Stimulated activated CD4-positive, alpha-beta T cell treated with anti-CD3 and anti-CD28 coated beads, Interleukin-12 subunit alpha, Interleukin-12 subunit beta, amount 100 ng/mL, for 48 hours (primary cell): ENCODE measurements at places on chromosomes 4 and X.

- DNase-seq, result no peak
Observed at GRCh38 chr4:130029442-130029841, 933.5 kb downstream of the C4orf33 start.

GRCh38 chr4:94939791-94940519 is 182.2 kb downstream of the BMPR1B start:
- DNase-seq, result no peak

DNA sequence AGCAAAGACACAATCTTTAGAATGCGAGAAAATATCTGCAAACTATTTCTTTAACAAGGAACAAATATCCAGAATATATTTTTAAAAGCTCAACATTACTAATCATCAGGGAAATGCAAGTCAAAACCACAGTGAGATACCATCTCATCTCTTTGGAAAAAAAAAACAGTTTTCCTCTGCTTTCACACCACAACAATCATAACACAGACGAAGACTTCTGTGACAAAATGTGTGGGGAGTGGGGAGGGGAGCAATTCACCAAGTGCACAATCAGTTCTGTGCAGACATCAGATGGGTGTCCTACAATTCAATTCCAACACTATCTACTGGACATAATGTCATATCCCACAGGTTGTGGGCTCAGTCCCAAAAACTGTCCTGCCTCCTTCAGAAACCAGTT is 293.2 kb upstream of the SLC7A11 start:
- DNase-seq, result no peak

DNA sequence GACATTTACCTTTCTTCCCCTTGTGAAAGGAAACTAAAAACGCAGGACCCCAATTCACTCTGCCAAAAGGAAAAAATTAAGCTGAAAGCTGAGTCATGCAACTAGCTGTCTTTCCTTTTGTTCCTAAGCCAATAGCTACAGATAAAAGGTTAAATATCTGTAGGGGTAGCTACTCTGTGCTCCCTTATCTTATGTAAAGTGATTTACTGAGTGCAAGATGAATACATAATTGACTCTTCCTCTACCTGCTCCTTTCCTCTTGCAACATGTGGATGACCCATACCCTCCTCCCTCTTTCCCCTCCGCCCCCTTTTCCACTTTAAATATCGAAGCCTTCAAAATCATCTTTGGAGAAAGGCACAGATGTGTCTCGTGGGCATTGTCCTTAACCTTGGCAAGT is 68.0 kb upstream of the ZNF157 start:
- no peak for DNase-seq

- peak; percentile 33 for DNase-seq
Observed at GRCh38 chr4:83217721-83218522, 66.7 kb downstream of the COQ2 start.

DNA sequence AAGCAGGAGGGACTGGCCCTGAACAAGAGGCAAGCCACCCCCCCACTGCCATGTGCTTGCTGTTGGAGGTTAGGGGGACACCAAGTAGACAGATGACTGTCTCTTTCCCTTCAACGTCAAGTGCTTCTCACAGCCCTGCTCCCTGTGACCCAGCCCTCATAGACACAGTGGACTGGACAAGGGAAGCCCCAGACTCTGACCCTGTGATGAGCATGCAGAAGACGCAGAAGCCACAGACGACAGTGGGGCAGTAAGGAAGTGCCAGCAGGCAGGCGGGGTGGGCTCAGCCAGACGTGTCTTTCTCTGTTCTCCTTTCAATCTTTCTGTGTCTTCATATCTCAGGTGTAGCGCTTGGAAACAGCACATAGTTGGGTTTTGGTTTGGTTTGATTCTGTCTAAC is 2.4 kb upstream of the L1CAM start:
- DNase-seq, result no peak

- DNase-seq, result no peak
Observed at GRCh38 chr4:95215991-95216605, 332.7 kb downstream of the UNC5C start.

DNA sequence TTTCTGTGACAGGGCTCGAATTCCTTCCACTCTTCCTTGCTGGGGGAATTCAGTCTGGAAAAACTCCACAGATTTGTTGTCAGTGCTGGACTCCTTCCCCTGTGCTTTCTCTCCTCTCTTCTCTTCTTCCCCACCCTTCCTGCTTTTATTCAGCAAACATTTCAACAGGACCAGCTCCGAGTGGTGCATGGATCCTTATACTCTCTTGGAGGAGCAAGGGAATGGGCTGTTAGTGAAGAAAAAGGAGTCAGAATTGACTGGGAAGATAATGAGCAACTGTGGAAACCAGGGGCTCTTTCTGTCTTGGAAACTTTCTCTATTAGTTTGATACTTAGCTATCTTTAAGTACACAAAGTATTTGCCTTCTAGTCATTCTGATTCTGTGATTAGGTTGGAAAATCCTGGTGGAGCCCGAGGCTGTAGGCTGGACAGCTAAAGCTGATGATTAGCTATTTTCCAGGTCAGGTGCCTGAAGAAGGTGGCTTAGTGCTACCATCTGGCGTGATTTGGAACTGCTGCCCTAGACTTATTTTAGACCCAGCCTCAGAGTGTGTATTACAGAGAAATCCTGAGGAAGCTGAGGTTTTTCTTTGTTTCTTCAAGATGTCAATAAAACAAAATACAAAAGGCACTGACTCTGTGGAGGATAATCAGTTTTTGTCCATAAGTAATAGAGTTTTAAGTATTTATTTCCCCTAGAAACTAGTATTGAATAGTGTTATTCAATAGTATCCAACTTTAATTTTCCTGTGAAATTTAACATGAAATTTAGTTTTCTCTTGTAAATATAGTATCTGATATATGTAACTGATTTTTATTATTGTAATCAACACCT is 38.4 kb downstream of the NAP1L5 start:
- DNase-seq, result peak; percentile 13

- DNase-seq, result no peak
Observed at GRCh38 chr4:173488656-173489055, 41.4 kb downstream of the HAND2 start.

DNA sequence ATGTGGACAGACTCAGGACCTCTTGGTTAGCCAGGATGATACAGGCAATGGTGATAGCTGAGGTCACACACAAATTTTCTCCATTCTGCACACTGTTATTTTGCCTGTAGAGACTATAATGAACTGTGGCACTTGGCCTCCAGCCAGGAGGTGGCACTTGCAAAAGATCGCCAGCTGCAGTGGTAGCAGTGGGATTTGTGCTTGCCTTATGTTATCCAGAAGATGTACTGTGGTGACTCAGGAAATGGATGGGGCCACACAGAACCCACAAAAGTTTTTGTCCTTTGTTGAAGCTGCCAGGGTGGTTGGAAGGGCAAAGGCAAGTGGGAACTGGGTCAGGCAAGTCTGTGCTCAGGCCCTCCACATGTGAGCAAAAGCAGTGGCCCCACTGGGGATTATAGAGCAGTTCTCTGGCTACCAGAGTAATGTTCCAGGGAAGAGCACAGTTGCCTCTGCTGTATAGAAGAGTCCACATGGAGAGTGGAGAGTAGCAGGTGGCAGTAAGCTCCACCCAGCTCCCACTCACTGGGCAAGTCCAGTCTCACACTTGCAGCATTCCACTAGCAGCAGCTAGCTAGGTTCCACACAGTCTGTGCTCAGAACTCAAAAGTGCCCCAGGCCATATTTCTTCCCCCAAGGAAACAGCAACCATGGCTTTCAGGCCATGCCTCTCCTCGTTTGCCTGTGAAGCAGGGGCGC is 5.9 kb upstream of the C4orf17 start:
- DNase-seq, result no peak

DNA sequence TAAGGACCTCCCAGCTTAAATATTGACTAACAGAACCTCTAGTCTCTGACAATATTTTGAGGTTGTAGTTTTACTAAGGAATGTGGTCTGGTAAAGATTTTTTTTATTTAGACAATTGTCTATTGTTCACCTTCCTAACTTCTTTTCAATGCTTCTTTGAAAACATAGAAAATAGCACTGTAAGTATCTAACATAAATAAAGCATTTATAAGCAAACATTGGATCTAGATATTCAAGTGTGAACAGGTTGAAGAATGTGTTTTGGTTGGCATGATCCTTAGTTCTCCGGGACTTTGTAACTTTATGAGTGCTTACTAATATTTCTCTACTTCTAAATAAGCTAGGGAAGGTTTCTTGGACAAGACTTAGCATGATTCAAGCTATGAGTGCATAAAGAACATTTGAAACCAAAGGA is 285.4 kb upstream of the ARSJ start:
- DNase-seq, result no peak

DNA sequence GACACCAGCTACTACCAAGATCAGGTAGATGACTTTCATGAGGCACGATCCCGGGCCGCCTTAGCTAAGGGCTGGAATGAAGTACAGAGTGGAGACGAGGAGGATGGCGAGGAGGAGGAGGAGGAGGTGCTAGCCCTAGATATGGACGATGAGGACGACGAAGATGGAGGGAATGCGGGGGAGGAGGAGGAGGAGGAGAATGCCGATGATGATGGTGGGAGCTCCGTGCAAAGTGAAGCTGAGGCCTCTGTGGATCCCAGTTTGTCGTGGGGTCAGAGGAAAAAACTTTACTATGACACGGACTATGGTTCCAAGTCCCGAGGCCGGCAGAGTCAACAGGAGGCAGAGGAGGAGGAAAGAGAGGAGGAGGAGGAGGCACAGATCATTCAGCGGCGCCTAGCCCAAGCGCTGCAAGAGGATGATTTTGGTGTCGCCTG is 481 bp downstream of the UTP3 start:
- DNase-seq, result no peak

- no peak for DNase-seq
Observed at GRCh38 chr4:55609393-55609866, 17.4 kb upstream of the PDCL2 start.

DNA sequence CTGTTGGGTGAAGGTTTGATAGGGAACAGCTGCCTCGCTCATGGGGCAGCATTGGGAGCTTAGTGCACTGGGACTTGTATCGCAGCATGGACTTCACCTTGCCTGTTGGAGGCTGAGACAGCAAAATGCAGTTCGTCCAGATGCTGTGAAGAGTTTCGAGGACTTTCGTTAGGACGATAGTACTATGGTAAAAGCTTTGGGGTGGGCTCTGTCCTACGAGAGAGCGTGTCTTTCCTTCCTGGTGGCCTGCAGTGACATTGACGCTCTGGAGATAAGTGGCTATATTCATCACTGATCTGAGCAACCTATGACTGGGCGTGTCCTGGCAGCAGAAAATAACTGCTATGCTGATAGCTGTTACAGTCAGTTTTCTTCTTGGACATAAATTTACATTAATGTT is 44.8 kb downstream of the ARHGAP10 start:
- DNase-seq, result no peak

- no peak for DNase-seq
Observed at GRCh38 chr4:109921384-109921808, 8.7 kb downstream of the EGF start.

GRCh38 chrX:32480019-32480418 is 731.3 kb downstream of the DMD start:
- no peak for DNase-seq

GRCh38 chr4:107853444-107854355 is 29.0 kb downstream of the SGMS2 start:
- DNase-seq, result no peak

GRCh38 chr4:52680381-52680780 is 21.3 kb upstream of the USP46 start:
- no peak for DNase-seq

DNA sequence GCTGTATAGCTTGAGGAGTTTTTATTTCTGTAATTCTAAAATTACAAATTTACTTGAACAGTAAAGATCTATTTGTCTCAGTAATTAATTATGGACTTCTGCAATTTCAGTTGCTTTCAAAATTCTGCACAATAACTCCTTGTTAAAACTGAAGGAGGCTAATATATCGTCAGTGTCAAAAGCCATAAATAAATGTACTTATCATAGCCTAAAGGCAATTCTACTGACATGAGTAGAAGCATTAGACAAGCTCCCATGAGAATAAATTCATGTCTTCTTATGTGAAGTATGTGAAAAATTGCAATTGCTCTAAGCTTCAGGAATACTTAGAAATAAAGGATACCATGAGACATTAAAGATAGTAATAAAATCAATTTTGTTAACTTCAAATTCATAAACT is 381.2 kb upstream of the PCDH10 start:
- no peak for DNase-seq

DNA sequence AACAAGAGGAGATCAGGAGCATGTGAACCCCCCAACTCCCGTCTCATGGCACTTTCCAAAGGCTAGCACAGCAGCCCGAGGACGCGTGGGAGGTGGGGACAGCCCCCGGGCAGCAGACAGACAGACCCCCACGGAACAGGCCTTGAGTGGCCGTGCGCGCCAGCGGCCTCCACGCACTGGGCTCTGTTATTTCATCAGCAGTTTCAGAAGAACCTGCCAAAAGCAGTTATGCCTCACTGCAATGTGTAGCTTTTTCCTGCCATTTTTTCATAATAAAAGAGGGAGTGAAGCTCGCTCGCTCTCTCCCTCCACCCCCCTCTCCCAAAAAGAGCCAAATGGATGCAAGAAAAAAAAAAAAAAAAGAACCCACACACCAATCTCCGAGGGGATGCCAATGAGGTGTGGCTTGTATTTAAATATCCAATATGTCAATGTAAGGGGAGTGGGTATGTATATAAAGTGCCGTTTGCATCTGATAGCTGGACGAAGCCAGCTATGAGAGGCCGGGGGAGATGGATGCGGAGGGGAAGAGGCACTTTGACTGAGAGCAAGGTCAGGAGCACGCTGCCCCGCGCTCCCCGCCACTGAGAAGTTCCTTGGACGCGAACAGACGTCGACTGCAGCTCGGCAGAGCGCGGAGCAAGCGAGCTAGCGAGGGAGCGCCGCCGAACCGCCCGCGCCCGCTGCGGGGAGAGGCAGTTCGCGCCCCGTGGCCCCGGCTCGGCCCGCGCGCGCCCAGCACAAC is at the start of gene FGF16:
FGF16 (plus strand) TSS at position 482 of the 745 bp plus-strand sequence. CDS start 286 bp downstream, outside the sequence.
- no peak for DNase-seq

DNA sequence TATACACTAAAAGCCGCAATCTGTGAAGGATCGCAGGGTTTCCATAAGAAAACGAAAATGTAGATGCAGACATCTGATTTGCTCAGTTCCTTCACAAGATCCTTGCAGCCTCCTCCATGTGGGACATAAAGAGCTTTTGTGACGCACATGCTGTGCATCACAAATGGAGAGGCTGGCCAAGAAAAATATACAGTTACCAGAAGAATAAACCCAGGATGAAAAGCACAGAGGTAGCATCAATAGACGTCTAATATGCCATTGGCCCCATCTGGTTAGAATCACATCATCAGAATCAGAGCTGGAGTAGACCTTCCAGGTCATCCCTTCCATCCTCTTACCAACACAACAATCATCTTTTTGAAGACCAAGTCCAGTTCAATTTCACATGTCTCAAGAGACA is 517.4 kb downstream of the RAB28 start:
- no peak for DNase-seq

- DNase-seq, result no peak
Observed at GRCh38 chr4:127624173-127624572, 8.6 kb upstream of the INTU start.

DNA sequence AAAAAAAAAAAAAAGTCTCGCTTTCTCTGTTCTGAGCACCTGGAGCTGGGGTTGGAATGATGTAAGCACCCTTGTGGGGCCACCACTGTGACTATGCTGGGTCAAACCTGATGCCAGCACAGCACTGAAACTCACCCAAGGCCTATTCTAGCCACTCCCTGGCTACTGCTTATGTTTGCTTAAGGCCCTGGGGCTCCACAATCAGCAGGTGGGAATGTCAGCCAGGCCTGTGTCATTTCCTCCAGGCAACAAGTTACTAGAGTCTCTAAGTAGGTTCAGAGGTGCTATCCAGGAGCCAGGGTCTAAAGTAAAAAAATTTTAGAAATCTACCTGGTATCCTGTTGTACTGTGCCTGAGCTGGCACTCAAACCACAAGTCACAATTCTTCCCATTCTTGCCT is 1306.8 kb downstream of the STIM2 start:
- DNase-seq, result no peak

GRCh38 chr4:13329340-13329850 is 154.7 kb downstream of the RAB28 start:
- no peak for DNase-seq
